ENCODE measurements at places on chromosomes 1 and 21.

DNA sequence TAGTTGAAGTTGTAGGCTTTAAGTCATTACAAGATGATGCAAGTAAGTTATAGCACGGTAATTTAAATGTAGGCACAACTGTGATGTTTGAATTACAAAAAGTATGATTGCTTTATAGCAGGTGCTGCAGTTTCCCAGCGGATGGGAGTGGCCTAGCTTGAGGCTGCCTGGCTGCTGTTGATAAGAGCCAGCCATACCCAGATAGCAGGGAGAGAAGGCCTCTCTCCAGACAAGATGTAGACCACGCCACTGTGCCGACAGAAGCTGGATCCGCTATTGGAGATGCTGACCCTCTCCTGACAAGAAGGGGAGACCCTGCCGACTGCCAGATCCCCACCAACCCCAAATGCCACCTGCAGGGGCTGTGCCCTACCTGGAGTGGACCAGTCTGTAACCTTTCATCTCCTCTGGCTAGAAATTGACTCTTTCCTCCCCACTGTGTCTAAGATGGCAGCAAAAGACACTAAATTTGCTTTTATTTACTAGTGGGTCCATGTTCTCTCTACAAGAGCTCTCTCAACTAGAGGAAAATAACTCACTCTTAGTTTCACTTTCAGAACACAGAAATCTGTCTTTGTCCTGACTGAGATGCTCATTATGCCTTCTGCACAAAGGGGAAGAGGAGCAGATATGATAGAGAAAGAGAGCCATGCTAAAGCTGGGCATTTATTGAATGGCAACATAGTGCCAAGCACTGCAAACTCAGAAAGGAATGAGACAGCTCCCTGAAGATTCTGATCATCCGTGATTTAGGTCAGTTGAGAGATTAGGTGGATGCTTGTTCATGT, 127.9 kb downstream of the URB2 start:
- DNase-seq = peak; percentile 6

DNA sequence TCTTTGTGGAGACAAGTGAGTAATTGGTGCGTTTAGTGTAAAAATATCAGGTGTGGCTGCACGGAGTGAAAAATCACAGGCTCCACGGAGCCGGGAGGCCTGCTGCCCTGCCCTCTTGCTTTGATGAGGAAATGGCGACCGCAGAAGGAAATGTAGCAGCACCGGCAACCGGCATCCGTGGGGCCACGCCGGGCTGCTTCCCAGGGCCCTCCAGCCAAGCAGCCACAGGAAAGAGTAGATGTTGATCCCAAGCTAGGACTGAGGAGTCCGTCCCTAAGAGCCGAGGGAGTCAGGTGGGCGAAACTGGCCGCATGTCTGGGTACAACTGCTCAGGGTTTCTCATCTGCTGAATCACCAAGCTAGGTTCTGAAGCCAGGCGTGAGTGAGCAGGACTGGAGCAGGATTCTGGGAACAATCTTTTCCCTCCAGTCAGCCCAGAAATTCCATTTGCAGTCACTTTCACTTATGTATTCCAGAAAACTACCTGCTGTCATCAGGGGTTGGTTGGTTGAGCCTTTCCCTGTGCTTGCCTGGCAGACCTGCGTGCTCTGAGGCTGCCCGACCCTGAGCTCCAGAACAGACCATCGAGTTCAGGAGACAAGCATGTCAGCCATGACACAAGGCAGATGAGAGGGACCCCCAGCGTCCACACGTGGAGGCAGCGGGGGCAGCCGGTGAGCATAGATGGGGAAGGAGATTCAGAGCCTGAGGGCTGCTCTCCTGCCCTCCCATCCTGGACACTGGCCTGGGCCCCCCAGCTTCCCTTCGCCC, 5.8 kb upstream of the ITGB2 start:
- no peak for DNase-seq

GRCh38 chr21:45889256-45889655, 92.3 kb upstream of the COL6A1 start:
- no peak for DNase-seq

DNA sequence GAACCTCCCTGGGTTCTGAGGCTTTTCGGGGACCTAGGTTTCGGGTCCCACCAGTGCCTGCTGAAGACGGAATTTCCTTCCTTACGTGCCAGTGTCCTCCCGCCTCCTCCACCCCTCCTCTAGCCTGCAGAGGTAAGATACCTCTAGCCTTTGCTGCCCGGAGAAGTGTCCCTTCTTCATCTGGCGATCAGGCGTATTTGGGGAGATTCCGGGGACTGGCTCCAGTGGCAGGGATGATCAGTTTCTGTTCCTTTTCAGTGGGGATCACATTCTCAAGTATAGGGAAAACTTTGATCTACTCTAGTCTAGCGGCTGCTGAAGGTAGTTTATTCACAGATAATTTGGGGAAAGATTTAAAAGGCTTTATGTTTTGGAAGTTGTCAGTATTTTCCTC, 674 bp downstream of the CEP350 start:
- DNase-seq = peak; percentile 43

GRCh38 chr1:116943438-116943837, 33.7 kb downstream of the PTGFRN start:
- no peak for DNase-seq

DNA sequence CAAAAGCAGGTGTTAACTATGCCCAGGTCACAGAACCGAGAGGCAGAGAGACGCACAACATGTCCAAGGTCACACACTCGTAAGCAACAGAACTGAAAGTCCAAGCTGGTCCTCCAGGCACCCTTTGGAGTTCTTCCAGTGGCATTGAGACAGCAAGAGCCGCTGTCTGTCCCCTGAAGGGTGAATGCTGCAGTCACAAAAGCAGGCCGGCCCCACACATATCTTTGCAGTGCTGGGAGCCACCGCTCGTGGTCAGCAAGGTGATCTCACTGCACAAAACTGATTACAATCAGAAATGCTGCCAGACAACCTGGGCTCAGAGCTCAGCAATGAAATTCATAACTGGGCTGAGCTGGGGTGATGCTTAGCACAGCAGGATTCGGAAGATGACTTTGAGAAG, 47.4 kb upstream of the RAB4A start:
- DNase-seq = no peak

GRCh38 chr1:96730574-96731298, 9.2 kb downstream of the PTBP2 start:
- no peak for DNase-seq

DNA sequence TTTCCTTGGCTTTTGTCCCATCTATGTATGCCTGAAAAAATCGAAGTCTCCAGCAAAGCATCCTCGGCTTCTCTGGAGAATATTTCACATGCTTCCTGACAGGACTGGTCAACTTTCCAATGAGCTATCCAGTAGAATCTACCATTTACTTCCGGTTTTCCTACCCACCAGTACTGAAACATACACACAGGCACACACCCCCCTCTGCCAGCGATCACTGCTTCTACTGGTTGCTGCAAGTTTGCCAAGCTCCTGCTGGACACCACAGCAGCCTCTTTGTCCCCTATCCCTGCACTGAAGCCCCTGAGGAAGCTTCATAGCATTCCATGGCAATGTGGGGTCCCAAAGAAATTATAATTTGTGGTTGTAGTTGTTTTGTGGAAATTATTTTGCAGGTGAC, 536.8 kb downstream of the MATN1 start:
- no peak for DNase-seq

All from lung (tissue), 17 donors.